ENCODE measurements at places on chromosomes 11 and 22. TPM values are rescaled to one million over a fixed set of nuclear protein-coding genes. Genes with fewer than 3 reads are reported as not detected.

Gene KDM4E
- not detected for total RNA-seq

Gene HTR3B
- not detected for total RNA-seq

Gene EXPH5
- total RNA-seq = 1.2 TPM

Gene GPR83
- total RNA-seq = 0.05 TPM

Gene TPBGL
- 0.25 TPM for total RNA-seq

Gene NPAS4
- total RNA-seq = 0.09 TPM

Gene CTSW
- 10.3 TPM for total RNA-seq

Gene GDPD4
- total RNA-seq = not detected

DNA sequence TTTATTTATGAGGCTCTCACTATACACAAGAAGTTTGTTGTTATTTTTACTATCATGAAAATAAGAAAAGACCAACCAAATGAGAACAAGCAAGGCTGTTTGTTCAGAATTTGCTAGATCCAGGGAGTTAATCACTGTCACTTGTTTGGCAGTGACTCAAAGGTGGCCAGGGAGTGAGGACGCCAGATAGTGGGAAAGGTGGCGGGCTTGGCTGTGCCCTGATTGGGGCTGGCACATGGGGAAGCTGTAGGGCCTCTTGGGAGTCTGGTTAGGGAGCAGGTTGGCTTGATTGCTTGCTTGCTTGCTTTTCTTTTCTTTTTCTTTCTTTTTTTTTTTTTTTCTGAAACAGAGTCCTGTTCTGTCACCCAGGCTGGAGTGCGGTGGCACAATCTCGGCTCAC lies 53.1 kb upstream of the SLC22A12 start:
- H3K4me1 ChIP-seq = no peaks in the 10 kb centered on the region
- H3K27ac ChIP-seq = no peak overlapping the region
- H3K4me3 ChIP-seq = no peak overlapping the region

- DNase-seq = no peak
- no peaks in the 10 kb centered on the region for H3K4me1 ChIP-seq
- H3K4me3 ChIP-seq = no peak overlapping the region
- no peaks in the 10 kb centered on the region for H3K36me3 ChIP-seq
- H3K27me3 ChIP-seq = peaks cover 3% of the 10 kb centered on the region
Observed at GRCh38 chr11:44004452-44005062, 43.2 kb upstream of the ACCSL start.

DNA sequence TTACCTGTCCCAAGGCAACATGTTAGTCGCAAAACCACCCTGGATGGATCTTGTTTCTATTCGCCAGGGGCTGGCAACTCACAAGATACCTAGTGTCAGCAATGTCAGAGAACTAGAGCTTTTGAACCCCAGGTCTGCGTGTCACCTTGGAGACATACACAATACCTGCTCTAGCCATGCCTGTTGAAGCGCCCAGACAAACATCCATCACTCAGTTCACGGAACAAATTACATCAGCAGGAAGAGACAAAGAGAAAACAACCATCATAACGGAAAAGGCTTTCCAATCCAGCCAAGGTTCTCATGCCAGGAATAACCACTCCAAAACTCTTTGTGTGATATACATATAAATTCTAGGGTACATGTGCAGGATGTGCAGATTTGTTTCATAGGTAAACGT lies 2.2 kb downstream of the CD59 start:
- peaks cover 47% of the 10 kb centered on the region for H3K36me3 ChIP-seq
- H3K27me3 ChIP-seq = peaks cover 12% of the 10 kb centered on the region
- no peak for DNase-seq
- H3K4me3 ChIP-seq = peak overlapping the region; percentile 87
- H3K27ac ChIP-seq = no peak overlapping the region
- peaks cover 42% of the 10 kb centered on the region for H3K4me1 ChIP-seq

DNA sequence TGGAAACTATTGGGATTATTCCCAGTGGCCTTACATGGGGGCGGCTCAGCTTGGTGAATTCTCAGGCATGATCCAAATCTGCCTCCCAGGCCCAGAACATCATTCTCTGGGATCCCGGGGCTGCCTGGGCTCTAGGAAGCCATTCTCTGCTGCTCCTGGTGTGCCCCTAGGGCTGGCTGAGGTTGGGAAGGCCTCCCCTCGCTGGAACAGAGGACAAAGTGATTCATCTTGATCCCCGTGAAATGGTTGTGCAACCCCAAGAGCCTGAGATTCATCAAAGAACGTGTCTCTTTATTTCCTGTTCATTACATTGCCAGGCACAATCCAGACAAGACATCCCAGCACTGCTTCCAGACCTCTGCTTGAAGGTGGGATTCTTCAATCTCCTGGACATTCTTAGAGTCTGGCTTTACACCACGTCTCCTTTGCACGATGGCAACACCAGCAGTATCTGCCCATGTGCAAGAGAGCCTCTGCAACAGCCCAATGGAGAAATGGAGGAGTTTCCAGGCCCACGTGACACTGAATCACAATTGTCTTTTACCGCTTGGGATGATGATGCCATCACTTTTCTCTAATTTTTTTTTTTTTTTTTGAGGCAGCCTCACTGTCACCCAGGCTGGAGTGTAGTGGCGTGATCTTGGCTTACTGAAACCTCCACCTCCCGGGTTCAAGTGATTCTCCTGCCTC lies 52.3 kb downstream of the TST start:
- H3K27me3 ChIP-seq = peaks cover 29% of the 10 kb centered on the region
- no peak overlapping the region for H3K27ac ChIP-seq
- no peaks in the 10 kb centered on the region for H3K4me1 ChIP-seq
- H3K4me3 ChIP-seq = no peak overlapping the region

DNA sequence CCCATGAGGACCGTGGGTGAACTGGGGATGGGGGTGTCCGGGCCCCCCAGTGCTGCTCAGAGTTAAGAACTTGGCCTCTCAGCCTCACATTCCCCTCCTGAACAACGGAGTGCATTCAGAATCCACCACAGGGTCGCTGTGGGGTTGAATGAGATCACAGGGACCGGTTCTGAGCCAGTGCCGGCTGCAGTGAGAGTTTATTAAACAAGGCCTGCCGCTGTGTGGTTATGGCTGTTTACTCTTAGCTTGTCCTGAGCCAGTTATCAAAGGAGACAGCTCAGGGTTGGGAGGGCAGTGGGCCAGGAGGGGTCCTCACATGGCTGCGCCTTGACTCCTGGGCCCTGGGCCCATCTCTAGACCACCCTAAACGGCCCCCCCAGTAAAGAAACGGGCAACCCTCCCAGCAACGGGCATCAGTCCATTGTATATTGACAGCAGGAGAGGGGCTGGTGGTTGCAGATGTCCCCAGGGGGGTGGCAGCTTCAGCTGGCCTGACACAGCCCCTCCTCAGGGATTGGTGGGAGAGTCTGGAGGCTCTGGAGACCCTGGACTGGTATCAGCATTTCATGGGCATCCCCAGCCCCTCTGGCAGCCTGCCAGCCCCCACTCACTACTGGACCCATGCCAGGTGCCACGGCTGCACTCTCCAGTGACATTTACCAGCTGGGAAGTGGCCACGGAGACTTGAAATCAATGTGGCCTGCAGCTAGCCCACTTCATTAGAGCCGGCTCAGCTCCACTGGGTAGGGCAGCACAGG lies 15.1 kb upstream of the CABP7 start:
- no peaks in the 10 kb centered on the region for H3K36me3 ChIP-seq
- peaks cover 5% of the 10 kb centered on the region for H3K4me1 ChIP-seq
- no peak overlapping the region for H3K4me3 ChIP-seq
- no peak overlapping the region for H3K27ac ChIP-seq
- DNase-seq = no peak

- H3K4me1 ChIP-seq = peaks cover 32% of the 10 kb centered on the region
- DNase-seq = no peak
- H3K27me3 ChIP-seq = peaks cover 73% of the 10 kb centered on the region
- peak overlapping the region; percentile 86 for H3K4me3 ChIP-seq
- peaks cover 6% of the 10 kb centered on the region for H3K36me3 ChIP-seq
- H3K27ac ChIP-seq = no peak overlapping the region
Observed at GRCh38 chr22:25420925-25421904, 143.3 kb upstream of the GRK3 start.

- H3K27me3 ChIP-seq = peaks cover 4% of the 10 kb centered on the region
- H3K4me3 ChIP-seq = no peak overlapping the region
- DNase-seq = no peak
- H3K4me1 ChIP-seq = peaks cover under 1% of the 10 kb centered on the region
- no peaks in the 10 kb centered on the region for H3K36me3 ChIP-seq
- H3K27ac ChIP-seq = no peak overlapping the region
Observed at GRCh38 chr11:112316971-112317370, 56.3 kb upstream of the PLET1 start.

DNA sequence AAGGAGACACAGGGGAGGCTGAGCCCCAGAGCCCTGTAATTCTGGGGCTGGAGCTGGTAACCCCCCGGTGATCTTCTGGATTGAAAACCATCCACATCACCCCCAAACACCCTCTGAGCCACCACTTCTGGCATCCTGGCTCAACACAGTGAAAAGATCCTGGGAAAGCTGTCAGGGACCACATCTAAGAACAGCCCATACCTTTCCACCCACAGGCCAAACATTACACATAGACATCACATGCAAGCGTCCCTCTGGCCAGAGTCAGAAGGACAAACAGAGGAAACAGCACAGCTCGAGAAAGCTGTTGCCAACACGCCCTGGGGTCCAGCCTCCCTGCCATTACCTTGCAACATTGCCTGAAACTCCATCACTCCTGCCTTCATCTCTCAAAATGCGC lies 469.5 kb downstream of the SOX6 start:
- no peaks in the 10 kb centered on the region for H3K36me3 ChIP-seq
- no peaks in the 10 kb centered on the region for H3K4me1 ChIP-seq
- no peak overlapping the region for H3K27ac ChIP-seq
- DNase-seq = no peak
- no peak overlapping the region for H3K4me3 ChIP-seq
- no peaks in the 10 kb centered on the region for H3K27me3 ChIP-seq

- peaks cover 45% of the 10 kb centered on the region for H3K4me1 ChIP-seq
- peaks cover 9% of the 10 kb centered on the region for H3K36me3 ChIP-seq
- peak overlapping the region; percentile 86 for H3K27ac ChIP-seq
- peak; percentile 68 for DNase-seq
Observed at GRCh38 chr22:24156141-24156912, 25.0 kb upstream of the SUSD2 start.

GRCh38 chr11:34175284-34176019 lies 70.0 kb downstream of the NAT10 start:
- H3K27ac ChIP-seq = peak overlapping the region; percentile 49
- no peak for DNase-seq
- no peaks in the 10 kb centered on the region for H3K27me3 ChIP-seq
- peak overlapping the region; percentile 62 for H3K4me3 ChIP-seq

DNA sequence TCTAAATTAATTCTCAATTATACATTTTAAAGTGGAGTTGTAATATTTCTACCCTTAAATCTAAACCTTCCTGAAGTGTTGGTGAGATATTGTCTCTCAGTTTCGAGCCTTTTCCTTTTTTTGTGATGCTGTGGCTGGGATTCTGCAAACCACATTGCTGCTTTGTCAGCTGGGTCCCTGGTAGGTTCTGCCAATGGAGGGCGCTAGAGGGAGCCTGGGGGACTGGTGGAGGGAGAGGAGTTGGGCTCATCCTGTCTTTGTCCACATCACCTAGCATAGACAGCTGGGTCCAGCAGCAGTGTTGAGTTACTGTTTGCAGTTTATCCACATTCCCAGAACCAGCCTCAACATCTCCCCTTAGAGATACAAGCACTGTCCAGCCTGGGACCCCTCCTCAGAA lies 41.0 kb downstream of the TRAF6 start:
- H3K4me1 ChIP-seq = peaks cover 3% of the 10 kb centered on the region
- no peaks in the 10 kb centered on the region for H3K36me3 ChIP-seq
- no peak for DNase-seq
- no peak overlapping the region for H3K4me3 ChIP-seq
- peaks cover 15% of the 10 kb centered on the region for H3K27me3 ChIP-seq

DNA sequence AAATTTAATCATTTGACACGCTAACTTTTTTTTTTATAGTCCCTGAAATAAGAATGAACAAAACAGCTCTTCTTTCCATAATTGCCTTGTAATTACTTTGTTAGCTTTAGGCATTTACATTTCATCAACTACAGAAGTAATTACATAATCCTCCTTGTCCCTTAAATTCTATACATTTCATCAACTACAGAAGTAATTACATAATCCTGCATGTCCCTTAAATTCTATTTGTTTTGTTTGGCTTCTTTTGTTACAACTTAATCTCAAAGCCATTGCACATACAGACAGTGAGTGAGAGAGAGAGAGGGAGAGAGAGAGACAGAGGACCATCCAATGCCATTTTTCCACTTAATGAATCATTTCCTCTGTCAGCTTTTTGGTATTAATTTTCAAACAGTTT lies 873.2 kb downstream of the METTL15 start:
- H3K27ac ChIP-seq = no peak overlapping the region
- DNase-seq = no peak
- no peaks in the 10 kb centered on the region for H3K27me3 ChIP-seq
- no peak overlapping the region for H3K4me3 ChIP-seq
